Effector CD4-positive, alpha-beta T cell (primary cell): ENCODE measurements at places on chromosomes 2 and 18.

DNA sequence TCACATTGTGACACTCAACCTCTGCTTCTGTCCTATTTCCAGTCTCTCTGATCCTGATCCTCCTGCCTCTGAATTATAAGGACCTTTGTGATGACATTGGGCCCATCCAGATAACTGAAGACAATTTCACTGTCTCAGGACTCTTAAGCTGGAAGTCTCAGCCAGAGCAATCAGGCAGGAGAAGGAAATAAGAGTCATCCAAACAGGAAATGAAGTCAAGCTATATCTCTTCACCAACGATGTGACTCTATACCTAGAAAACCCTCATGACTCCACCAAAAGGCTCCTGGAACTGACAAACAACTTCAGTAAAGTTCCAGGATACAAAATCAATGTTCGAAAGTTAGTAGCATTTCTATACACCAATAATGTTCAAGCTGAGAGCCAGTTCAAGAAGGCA lies 29.3 kb upstream of the TWIST2 start:
- DNase-seq = no peak

- DNase-seq = no peak
Measured at GRCh38 chr18:14927701-14928100, 179.7 kb downstream of the ANKRD30B start.

- DNase-seq = no peak
Measured at GRCh38 chr2:176907341-176907740, 305.3 kb upstream of the HNRNPA3 start.

GRCh38 chr18:58887613-58887963 lies 22.9 kb downstream of the ZNF532 start:
- no peak for DNase-seq
